Stimulated activated CD4-positive, alpha-beta T cell treated with anti-CD3 and anti-CD28 coated beads, Interleukin-2, amount 100 ng/mL, for 24 hours (primary cell): ENCODE measurements at places on chromosomes 12 and 14.
A peak's percentile ranks its signal among the peaks of the same experiment; 100 is the strongest.

- DNase-seq, result no peak
These were observed 283 bp downstream of the LMO3 start for GRCh38 chr12:16605642-16606116.

DNA sequence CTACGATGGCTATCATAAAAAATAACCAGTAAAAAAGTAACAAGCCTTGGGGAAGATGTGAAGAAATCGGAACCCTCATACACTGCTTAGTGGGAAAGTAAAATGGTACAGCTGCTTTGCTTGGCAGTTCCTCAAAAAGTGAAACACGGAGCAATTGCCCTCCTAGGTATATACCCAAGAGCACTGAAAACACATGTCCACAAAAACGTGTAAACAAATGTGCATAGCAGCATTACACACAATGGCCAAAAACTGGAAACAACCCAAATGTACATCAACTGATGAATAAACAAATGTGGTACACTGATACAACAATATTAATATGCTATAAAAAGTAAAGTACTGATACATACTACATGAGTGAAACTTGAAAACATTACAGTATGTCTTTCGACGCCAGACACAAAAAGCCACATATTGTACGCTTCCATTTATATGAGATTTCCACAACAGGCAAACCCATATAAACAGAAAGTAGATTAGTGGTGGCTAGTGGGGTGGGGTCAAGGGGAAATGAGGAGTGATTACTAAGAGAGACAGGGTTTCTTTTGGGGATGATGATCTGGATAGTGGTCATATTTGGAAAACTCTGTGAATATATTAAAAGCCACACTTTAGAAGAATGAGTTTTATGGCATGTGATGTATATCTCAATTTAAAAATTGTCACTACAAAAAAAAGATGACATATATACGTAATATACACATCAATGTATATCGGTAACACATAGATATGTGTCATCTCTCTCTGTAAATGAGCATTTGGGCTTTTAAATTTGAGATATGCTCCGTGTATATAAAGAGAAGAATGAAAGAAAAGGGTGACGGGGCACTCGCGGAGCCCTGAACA, 996 bp downstream of the SLC41A2 start:
- DNase-seq, result no peak

- DNase-seq, result no peak
These were observed 47.9 kb downstream of the GALC start for GRCh38 chr14:87944987-87945604.

DNA sequence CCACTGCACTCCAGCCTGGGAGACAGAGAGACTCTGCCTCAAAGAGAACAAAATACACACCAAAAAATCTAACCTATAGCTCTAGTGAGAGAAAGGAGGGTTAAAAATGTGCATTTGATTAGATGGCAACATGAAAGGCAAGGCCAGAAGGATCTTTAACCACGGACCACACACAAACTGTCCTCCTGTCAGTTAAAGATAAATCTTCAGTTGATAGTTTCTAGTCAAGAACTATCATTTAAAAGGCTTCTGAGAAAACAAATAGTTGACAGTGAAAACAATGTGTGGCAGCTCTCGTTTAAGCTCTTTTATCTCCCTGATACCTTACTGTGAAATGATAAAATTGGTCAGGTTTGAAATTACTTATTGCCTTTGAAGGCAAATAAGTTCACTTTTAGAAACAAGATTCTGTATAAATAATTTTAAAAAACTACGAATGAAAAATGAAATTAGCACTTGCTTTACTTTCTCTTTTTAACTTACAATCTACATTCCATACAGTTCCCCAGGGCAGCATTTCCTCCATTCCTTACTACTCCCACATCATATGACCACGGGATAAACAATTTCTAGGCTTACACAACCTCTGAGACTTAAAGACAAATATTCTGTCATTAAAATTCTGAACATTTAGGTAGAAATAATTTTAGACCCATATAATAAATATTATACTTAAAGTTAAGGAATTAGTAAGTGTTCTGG, 71.4 kb upstream of the GNPNAT1 start:
- DNase-seq, result no peak

DNA sequence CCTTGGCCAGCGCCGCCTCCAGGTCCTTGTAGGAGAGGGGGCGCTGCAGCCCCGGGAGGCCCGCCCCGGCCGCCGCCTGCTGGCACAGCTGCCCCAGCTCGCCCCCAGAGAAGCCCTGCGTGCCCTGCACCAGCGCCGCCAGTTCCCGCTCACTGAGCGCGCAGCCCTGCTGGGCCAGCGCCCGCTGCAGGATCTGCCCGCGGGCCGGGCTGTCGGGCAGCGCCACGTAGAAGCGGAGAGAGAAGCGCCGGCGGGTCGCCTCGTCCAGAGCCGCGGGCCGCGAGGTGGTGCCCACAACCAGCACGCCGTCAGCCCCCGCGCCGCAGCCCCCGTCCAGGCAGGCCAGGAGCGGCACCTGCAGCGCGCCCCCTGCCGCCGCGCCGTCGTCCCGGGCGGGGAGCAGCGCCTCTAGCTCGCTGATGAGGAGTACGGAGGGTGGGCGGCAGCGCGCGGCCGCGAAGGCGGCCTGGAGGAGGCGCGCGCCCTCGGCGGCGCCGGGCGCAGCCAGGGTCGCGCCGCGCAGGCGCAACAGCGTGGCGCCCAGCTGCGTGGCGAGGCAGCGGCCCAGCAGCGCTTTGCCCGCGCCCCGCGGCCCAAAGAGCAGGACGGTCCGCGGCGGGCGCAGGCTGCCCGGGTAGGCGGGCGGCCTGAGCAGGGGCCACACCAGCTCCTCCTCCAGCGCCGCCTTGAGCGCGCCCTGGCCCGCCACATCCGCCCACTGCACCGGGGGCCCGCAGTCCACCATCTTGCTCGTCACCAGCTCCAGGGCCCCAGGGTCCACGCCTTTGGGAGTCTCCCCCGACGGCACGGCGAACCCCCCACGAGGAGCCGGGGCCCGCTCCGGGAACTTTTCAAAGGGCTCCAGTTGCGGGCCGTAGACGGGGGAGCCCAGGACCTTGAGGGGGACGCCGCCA, 27.7 kb downstream of the FIGNL2 start:
- peak; percentile 85 for DNase-seq
